ENCODE measurements at places on chromosomes 2 and 18. TPM values are rescaled to one million over a fixed set of nuclear protein-coding genes. Genes with fewer than 3 reads are reported as not detected.

The GREB1L gene
- total RNA-seq = not detected

The PTPRN gene
- not detected for total RNA-seq

The C2orf72 gene
- not detected for total RNA-seq

The TDRD15 gene
- not detected for total RNA-seq

The LYG2 gene
- not detected for total RNA-seq

All from naive thymus-derived CD4-positive, alpha-beta T cell (primary cell).